ENCODE measurements at places on chromosomes 12 and 14.

GRCh38 chr12:1920436-1920835 is 2.0 kb upstream of the CACNA2D4 start:
- DNase-seq = no peak

- DNase-seq = peak; percentile 46
Observed at GRCh38 chr14:52473557-52473956, 78.7 kb downstream of the TXNDC16 start.

- DNase-seq = no peak
Observed at GRCh38 chr14:93723001-93723400, 65.3 kb downstream of the PRIMA1 start.

DNA sequence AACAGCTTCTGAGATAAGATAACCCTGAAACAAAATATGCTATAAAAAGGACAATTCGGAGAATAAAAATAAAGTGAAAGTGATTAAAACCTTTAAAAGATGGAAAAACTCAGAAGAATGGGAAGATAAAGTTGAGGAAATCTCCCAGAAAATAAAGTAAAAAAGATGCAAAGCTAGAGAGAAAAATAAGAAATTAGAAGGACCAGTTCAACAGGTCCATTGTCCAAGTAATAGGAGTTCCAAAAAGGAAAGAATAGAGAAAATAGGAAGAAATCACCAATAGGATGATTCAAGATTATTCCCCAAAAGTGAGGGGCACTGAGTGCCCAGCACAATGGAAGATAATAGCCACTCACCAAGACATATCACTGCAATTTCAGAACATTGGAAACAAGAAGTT is 4.8 kb upstream of the PRPF40B start:
- DNase-seq = no peak

DNA sequence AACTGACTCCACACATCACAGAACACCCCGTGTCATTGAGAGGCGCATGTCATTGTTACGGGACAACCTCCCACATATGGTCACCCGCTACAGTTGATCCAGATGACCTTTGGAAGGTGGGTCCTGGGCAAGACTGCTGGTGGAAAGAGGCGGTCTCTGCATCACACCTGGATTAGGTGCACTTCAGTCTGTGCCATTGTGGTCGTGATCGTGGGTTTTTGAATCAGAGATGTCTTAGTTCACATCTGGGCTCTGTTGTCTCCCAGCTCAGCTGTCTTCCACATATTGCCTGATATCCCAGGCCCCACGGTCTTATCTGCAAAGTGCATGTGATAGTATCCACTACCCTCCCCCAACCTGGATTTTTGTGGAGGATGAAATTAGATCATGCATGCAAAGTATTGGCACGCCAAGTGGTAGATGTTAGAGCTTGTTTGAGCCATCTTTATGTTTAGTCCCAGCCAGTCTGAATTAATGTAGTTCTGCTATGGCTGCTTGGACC is 208.7 kb upstream of the FOXN3 start:
- no peak for DNase-seq

DNA sequence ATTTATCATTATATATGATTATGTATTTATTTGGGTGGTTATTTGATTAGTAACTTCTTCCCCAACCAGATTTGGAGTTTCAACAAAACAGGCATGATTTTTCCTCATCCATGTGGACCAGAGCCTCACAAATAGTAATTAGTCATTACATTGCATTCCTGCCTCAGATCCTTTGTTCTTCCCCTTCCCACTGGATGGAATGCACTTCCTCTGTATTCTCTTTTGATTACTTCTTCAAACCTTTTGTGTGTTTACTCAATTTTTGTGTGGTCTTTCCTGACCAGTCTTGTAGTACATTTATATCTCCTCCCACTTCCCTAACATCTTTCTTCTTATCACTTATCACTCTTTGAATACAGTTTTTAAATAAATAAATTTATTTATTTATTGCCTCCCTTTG is 15.5 kb downstream of the SYT1 start:
- no peak for DNase-seq

DNA sequence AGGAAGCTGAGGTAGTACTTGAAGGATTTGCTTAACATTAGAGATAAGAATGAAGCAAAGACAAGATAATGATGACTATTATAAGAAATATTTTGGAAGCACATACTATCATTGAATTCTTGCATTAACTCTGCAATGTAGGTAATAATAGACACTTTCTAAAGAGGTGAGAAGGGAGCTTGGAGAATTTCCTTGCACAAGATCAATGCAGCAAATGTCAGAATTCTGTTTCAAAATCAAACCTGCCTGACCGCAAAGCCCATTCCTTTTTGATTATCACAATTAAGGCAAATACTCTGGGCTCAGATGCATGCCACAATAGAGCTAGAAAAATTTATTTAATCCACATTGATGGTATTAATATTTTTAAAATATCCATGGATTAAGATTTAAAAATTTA is 50.4 kb upstream of the RIC8B start:
- no peak for DNase-seq

GRCh38 chr12:92085040-92085735 is 60.5 kb downstream of the BTG1 start:
- DNase-seq = peak; percentile 47

DNA sequence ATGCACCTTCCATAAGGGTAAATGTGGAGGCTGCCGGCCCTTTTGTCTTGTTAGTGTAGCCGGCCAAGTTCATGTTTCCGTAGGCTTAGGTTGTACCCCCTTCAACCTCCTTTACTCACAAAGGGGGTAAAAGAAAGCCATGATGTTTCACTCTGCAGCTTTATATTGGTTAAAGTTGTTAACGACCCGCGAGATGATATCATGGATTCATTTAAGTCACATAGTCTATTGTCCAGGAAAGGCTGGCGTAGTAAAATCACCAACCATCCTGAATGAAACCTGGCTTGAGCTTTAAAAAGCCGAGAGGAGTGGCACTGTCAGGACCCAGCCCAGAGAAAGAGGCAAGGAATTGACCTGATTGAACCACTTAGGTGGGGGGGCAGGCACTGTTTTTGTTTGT is 1.3 kb downstream of the UNG start:
- no peak for DNase-seq

DNA sequence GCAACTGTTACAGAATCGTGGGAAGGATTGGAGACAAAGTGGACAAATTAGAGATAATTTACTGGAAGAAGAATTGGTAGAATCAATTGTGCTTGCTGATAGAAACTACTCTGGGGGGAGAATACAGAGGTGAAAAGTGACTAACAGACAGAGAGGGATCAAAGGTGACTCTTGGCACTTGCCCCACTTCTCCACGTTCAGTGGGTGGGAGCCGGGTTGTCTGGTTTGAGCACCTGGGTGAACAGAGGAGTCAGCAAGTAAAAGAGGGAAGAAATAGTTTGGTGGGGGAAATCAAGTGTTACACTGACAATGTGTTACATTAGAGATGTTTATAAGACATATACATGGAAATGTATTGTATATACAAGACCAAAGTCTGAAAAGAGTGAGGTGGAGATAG is 69.1 kb downstream of the PPP2R5E start:
- DNase-seq = no peak

DNA sequence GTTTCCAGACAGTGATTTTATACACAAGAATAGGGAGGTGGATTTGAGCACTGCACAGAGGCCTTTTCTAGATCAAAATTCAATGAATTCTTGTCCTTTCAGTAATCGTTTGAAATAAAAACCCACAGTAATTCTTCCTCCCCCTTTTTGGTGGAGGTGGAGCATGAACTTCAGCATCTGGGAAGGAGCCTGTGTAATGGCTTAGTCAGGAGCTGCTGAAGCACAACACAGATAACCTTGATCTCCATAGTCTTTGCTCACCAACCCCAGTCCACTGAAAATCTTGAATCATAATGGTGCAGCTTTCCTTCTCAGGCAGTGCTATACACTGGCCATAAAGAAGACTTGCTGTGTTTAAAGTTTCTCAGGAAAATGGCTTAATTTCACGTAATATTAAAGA is 6.4 kb upstream of the TBPL2 start:
- DNase-seq = peak; percentile 70

DNA sequence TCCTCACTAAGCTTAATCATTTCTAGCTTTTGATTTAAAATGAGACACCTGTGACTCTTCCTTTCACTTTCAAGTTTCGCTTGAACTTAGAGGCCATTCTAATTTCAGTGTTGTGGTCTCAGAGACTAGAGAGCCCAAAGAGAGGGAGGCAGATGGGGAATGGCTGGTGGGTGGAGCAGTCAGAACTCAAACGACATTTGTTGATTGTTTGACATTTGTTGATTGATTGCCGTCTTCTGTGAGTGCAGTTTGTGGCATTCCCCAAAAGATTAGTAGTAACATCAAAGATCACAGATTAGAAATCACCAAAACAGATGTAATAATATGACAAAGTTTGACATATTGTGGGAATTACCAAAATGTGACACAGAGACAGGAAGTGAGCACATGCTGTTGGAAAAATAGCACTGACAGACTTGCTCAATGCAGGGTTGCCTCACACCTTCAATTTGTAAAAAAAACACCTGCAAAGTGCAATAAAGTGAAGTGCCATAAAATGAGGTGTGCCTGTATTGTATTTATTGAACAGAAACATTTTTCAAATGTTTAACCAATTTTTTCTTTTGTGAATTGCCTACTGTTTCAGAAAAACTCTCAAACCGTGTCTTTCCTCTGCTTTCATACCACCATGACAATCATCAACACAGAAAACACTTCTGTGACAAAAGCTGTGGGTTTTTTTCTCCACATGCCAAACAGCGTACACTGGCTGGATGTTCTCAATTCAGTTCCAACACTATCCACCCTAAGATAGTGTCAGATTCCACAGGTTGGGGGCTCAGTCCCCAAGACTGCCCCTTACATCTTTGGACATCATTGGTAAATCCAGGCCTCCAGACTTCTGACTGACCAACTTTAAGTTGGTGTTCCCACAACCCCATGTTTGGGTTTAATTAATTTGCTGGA is 376.3 kb upstream of the RGS6 start:
- peak; percentile 49 for DNase-seq

DNA sequence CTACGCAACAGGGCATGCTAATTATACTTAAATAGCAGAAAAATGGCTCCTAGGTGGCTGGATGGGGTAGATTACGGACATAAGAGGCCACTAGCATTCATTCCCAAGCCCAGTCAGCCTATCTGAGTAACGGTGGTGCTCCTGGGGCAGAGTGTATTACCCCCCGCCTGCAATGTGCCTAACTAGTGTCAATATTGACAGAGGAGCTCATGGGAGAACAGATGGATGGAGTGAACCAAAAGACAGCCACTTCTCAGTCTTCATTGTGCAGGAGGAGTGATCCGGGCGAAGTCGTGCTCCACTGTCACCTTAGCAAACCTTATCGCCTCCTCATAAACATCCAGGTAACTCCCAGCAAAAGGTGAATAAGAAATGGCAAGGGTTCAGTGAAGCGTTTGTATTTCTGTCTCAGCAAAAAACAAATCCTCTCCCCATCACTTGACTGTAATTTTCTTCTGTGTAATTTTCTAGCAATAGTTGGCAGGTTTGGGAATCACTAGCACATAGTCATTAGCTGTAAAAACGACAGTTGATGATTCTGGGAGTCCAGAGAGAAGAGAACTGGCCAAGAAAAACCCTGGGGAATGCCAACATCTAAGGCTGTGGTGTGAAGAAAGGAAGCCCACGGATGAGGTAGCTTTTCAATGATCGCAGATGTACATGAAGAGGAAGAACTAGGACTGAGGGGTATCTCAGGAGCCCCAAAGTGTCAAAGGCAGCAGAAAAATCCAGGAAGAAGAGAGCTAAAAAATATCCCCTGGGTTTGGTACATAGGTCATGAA is 126.6 kb upstream of the BCL2L14 start:
- DNase-seq = no peak

DNA sequence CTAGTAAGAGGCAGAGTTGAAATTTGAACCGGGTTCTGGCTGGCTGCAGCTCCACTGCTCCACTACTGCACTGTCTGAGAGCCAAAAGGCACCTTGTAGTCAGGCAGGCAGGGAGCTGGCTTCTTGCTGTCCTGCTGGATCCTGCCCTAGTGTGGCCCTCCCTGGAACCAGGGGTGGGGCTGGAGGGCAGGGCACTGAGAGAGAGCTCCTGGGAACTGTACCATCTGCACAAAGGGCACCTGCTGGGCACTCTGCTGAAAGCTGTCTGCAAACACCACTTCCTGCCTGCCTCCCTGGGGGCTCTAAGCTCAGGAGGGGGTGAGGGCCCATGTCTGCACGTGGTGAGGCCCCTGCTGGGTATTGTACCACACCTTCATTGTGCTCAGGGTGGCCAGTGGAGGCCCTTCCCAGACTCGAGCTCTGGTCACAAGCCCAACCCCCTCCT is 19.0 kb upstream of the TCL1B start:
- DNase-seq = no peak

DNA sequence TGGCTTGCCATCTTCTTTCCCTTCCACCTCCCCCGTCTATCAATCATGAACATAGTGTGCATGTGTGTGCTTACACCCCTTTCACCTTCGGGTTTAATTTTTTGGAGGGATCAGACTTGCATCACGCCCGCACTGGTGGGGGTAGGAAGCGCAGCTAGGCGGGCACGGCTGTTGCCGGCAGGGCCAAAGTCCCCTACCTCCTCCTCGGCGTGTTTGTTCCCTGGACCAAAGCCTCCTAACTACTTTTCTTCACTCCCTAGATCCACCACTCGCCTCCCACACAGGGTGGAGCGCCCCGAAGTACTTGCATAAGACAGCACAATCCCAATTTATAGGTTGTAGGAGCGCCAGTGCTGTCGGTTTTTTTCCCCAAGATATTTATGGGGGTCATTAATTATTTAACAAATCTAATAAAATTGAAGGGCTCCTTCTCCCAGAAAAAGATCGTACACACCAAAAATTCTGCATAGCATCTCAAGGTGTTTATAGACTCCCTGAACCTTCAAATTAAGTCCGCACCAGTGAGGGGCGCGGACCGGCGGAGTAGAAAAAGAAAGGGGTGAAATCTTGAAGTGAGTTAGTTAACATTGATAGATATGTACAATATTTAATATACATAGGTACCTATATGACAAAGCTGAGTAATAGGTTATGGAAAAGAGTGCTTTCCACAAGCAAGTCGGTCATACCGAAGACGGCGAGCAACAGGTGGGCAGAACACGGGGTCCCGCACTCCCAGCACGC is 717 bp downstream of the PKP2 start:
- DNase-seq = peak; percentile 13

DNA sequence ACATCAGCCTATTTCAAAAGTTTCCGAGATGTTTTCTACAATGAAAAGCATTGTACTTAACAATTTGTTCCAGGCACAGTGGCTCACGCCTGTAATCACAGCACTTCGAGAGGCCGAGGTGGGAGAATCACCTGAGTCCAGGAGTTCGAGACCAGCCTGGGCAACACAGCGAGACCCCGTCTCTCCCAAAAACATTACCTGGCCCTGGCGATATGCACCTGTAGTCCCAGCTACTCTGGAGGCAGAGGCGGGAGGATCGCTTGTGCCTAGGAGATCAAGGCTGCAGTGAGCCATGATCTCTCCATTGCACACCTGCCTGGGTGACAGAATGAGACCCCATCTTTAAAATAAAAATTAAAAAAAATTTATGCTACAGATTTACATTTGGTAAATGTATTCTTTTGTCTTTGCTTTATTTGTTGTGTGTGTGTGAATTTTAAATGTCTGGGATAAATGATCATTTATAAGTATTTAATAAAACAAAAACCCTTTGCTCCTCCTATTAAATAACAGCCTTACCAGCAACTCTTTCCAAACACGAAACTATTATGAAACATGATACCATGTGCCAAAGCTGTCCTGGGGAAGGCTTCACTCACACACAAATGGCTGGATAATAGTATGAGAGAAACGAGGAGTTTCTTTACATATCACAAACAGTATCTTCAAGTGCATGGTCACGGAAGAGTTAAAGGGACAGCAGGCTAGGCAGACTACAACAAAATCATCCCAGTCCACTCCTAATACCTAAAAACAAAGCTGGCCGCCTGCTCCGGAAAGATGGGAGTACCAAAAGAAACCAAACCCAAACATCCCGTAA is 1.1 kb downstream of the ATXN3 start:
- DNase-seq = peak; percentile 75
